ENCODE measurements at places on chromosomes 12 and 14. TPM values are rescaled to one million over a fixed set of nuclear protein-coding genes. Genes with fewer than 3 reads are reported as not detected.

The TAS2R8 gene
- total RNA-seq: not detected

The MAP1LC3B2 gene
- total RNA-seq: not detected

- no peak for DNase-seq
Measured at GRCh38 chr14:84288781-84289180, 1241.2 kb upstream of the FLRT2 start.

- DNase-seq: no peak
Measured at GRCh38 chr12:46660276-46660675, 165.5 kb downstream of the SLC38A4 start.

DNA sequence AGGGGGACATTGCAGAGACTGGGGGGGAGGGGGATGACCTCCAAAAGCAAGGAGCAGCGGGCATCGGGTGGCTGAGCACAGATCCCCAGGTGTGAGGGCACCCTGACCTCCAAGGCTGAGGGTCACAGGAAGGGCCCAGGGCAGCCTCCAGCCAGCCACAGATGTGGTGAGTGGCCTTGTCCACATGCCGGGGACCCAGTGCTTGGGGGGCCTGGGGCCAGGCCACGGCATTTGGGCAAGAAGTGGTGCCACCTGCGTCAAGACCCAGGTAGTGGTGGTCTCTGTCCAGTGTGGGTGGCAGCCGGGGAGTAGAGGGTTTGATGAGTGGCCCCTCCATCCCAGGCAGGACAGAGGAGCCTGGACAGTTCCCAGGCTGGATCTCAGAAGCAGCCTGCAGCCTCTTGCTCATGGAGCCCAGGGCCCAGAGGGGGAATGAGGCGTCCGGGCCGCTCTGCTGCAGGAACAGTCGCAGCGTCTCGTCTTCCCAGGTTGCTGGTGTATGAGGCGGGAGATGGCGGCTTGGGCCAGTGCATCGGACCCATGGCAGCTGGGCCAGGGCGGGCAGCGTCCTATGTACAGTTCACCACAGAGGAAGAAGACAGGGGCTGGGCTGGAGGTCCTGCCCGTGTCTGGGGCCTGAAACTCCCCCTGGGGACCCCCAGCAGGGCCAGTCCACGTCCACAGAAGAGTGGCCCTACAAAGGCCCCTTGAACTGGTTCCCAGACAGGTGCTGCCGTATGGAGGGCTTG, 33.5 kb downstream of the CCNK start:
- DNase-seq: no peak

- no peak for DNase-seq
Measured at GRCh38 chr14:24092505-24093206, 1.5 kb upstream of the PCK2 start.

- DNase-seq: peak; percentile 44
Measured at GRCh38 chr14:22379727-22380126, 209.3 kb downstream of the DAD1 start.

The RFLNA gene
- 2.4 TPM for total RNA-seq

The PRB2 gene
- not detected for total RNA-seq

The NANOG gene
- not detected for total RNA-seq

GRCh38 chr14:34460841-34461240, 1.2 kb downstream of the SPTSSA start:
- DNase-seq: peak; percentile 58

The STON2 gene
- 1.3 TPM for total RNA-seq

GRCh38 chr14:59997449-59997848, 77.5 kb downstream of the LRRC9 start:
- DNase-seq: peak; percentile 1

The NXPH4 gene
- 3.1 TPM for total RNA-seq

The LRP1-AS gene
- not detected for total RNA-seq

The TMEM179 gene
- not detected for total RNA-seq

GRCh38 chr12:62214846-62215245, 45.4 kb upstream of the USP15 start:
- no peak for DNase-seq

GRCh38 chr12:131991816-131992430, 42.2 kb downstream of the EP400 start:
- DNase-seq: no peak

The ANO4 gene
- total RNA-seq: 0.69 TPM

DNA sequence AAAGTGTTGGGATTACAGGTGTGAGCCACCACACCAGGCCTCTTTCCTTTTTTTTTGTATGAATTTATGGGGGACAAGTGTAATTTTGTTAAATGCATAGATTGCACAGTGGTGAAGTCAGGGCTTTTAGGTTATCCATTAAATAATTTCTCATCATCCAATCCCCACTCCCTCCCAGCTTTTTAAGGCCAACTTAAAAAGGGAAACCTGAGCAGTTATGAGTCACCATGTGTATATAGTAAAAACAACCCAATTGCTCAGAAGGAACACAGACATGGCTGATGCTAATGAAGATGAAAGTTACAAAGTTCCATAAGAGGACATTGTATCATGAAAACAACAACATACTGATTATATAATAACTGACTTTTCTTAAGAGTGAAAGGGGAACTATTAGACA, 25.6 kb upstream of the ARID2 start:
- peak; percentile 48 for DNase-seq

The AQP2 gene
- total RNA-seq: not detected

The LRP6 gene
- total RNA-seq: 13.0 TPM

GRCh38 chr14:59328454-59328853, 136.7 kb downstream of the GPR135 start:
- peak; percentile 44 for DNase-seq

The DHH gene
- not detected for total RNA-seq

GRCh38 chr12:56385873-56386272, 23.2 kb upstream of the APOF start:
- DNase-seq: peak; percentile 46

The ASIC1 gene
- total RNA-seq: 4.2 TPM

- no peak for DNase-seq
Measured at GRCh38 chr14:22955702-22956569, 954 bp downstream of the HAUS4 start.

The SRRM4 gene
- total RNA-seq: not detected

- DNase-seq: no peak
Measured at GRCh38 chr12:16560273-16560672, 45.7 kb downstream of the LMO3 start.

DNA sequence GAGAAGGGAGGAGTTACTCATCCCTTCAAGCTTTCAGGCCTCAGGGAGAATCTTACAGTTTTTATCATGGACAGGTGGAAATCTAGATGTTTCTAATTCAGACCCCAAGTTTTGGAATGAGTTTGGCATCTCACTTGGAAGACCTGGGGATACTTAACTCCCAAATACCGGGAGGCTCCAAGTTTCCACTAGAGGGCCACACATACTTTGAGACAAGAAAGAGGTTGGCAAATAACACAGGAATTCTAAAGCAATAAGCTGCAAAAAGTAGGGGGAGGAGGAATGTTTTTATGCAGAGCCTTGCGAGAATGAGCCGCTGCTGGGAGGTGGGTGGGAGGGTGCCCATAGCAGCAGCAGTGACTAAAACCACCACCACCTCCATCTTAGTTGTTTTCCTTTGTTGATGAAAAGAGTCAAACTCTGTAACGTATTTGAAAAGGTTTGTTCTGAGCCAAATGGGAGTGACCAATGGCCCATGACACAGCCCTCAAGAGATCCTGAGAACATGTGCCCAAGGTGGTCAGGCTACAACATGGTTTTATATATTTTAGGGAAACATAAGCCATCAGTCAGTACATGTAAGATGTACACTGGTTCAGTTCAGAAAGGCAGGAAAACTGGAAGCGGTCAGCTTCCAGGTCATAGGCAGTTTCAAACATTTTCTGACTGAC, 34.2 kb upstream of the RNASE1 start:
- peak; percentile 38 for DNase-seq

The CLEC6A gene
- not detected for total RNA-seq
